ENCODE measurements at places on chromosomes 2 and 18.

DNA sequence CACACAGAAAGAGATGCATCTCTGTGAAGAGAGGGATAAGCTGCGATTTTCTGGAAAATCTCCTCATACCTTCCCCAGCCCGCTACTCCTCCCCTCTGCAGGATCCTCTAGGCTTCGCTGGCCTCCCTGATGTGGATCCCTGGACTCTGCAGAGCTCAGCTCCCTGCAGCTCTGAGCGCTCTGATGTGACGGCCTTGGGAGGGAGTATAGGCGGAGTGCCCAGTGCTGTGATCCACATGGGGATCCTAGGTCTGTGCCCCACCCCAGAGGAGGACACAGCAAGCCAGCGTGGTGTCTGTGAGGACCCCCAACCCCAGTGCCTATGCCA lies 111.0 kb downstream of the GYPC start:
- no peak for DNase-seq

DNA sequence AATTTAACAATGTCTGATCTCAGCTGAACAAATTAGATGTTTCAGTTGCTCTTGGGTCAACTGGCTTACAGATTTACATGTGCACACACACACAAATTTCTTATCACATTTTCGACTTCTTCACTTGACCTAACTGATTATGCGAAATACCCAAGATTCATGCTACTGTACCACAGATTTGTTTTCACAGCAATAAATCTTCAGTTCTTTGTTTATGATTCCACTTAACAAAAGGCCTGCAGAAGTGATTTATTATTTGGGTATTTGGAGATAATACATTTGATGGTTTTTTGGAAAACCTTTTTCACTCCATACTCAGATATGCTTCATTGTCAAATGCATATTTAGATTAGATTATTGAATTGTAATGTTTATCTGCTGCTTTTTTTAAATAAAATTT lies 129.0 kb downstream of the GALNT1 start:
- DNase-seq, result no peak

DNA sequence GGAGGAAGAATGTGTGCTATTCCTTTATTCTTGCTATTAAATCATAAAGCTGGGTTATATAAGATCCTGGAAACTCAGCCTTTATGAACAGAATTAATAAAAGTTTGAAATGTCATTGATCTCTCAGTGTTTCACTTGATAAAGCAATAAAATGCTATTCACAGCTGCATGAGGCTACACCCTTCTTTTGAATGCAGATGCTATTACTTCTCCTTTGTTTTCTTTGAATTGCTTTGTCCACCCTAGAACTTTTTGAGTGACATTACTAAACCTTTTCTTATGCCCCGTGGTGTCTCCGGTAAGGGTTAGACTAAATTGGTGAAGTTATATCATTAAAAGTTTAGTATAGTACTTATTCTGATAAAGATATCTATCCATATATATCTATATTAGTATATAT lies 18.9 kb downstream of the SERPINB5 start:
- no peak for DNase-seq

DNA sequence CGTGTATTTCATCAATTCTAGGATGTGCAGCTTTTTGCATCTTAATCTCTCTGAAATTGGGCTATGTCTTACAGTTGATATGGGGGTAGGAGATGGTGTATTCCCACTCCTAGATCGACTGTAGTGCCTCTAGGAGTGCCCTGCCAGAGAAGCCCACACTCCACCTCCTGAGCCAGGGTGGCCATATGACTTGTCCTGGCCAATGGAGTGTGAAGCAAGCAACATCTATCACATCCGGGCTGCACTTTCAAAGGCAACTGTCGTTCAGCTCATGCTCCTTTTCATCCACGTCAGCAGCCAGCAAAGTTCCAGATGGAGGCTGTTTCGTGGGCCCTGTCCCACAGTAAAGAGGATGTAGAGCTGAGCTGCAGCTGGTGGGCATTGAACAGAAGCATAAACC lies 149.4 kb upstream of the SLC1A4 start:
- DNase-seq, result no peak

DNA sequence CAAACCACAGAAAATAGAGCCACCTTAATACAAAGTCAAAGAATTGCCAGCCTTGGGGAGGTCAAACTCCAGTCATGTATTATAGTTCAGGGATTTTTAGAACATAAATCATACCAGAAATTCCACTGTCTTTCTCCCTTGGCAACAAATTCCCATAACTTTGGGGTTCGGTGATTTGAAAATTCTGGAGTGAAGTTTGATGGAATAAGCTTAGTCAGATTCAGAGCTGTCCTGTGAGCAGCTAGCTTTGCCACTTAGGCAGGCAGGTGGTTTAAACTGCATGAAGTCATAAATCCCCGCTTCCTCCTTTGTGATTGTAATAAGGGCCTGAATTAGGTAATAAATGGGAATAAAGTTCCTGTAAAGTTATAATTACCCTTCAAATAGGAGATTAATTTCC lies 457.0 kb upstream of the HNMT start:
- DNase-seq, result no peak

- DNase-seq, result no peak
Measured at GRCh38 chr18:62037012-62037742, 144.4 kb upstream of the RNF152 start.

- peak; percentile 71 for DNase-seq
Measured at GRCh38 chr18:33577685-33578517, at the start of gene ASXL3. TSS of gene ASXL3 (plus strand) at chr18:33578219. CDS start at chr18:33578632, 413 bp downstream.

DNA sequence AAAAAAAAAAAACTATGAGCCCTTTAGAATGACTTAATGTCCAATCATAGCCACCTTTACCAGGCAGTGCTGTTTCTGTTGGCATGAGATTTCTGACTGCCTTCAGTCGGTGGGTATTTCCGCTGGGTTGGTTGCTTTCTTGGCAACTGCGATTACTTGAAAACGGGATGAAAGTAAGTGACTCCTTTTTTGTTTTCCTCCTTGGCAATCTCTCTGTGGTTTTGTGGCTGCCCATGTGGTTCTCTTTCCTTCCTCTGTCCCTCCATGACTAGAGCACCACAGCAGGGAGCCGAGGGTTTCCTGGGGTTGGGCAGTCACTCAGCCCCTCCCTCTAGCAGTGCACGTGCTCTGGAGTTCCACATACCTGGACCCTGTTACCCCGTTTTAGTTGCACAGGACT lies 112.1 kb downstream of the KLHL29 start:
- no peak for DNase-seq

GRCh38 chr18:45137087-45137419 lies 456.4 kb downstream of the SETBP1 start:
- no peak for DNase-seq

DNA sequence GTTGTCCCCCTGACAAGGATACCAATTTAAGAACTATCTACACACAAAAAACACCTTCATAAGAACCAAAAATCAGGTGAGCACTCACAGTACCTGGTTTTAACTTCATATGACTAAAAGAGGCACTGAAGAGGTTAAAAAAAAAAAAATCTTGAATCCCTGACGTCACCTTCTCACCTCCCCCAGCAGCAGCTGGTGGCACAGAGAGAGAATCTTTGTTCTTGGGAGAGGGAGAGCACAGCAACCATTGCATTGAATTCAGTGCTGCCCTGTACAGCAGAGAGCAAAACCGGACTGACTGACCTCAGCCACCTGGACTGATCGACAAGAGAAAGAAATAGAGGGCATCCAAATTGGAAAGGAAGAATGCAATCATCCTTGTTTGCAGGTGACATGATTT lies 566.0 kb downstream of the TMX3 start:
- DNase-seq, result peak; percentile 15

- DNase-seq, result no peak
Measured at GRCh38 chr18:3716116-3716660, 266.2 kb downstream of the TGIF1 start.

- no peak for DNase-seq
Measured at GRCh38 chr2:188845692-188846091, 128.5 kb upstream of the COL3A1 start.

GRCh38 chr18:36376361-36376760 lies 78.8 kb downstream of the FHOD3 start:
- DNase-seq, result no peak

- peak; percentile 64 for DNase-seq
Measured at GRCh38 chr18:42274488-42275137, 319.6 kb downstream of the PIK3C3 start.

- no peak for DNase-seq
Measured at GRCh38 chr18:13716916-13717315, 9.4 kb downstream of the FAM210A start.

DNA sequence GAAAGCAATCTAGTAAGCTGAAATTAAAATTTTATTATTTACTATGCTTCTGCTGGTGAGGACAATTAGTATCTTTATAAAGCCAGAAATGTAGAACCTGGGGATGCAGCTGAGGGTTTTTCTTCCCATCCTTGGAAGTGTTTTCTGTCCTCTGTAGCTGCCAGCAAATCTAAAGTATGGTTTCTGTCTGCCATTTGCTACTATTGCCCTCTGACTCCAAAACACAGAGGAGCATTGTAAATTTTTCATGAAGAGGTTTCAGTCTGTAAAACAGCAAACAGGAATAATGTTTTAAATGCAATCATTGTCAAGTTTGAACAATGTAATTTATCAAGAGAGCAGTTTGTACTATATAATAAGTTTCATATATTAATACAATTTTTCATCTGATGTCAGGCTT lies 258.8 kb downstream of the ZNF407 start:
- no peak for DNase-seq

DNA sequence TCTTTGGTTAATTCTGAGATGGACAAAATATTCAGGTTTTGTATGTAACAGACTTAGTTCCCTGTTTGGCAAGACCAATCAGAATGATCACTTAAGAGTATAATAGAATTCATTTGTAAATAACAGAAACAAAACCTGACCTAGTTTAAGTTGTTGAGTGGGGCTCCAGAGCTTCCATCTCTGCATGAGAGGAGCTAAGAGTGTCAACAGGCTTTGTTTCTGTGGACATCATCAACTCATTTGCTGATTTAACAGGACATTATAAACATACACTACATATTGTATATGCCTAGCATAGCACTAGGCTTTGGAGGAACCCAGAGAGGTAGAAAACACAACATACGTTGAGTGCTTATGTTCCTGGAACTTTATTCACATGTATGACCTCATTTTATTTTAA lies 75.3 kb upstream of the TRIB2 start:
- DNase-seq, result no peak

GRCh38 chr2:163734401-163734800 lies 1.4 kb downstream of the FIGN start:
- no peak for DNase-seq

- DNase-seq, result no peak
Measured at GRCh38 chr2:26562811-26563645, 78.1 kb downstream of the CIB4 start.

DNA sequence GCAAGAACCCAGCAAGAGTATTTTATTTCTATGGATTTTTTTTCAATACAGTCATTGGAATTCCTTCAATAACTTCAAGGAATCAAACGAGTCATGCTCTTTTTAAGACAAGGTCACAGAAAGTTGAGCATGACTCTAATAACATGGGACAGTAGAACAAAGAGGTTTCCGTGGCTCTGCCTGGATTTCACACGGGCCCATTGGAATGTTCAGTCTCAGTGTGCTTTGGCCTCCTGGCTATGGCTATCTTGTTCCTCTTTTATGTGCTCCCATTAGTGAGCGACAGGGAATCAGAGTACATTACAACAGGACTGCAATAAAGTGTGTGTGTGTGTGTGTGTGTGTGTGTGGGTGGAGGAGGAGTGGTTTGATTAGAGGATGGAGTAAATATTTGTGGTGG lies 312.4 kb downstream of the DCC start:
- DNase-seq, result no peak

DNA sequence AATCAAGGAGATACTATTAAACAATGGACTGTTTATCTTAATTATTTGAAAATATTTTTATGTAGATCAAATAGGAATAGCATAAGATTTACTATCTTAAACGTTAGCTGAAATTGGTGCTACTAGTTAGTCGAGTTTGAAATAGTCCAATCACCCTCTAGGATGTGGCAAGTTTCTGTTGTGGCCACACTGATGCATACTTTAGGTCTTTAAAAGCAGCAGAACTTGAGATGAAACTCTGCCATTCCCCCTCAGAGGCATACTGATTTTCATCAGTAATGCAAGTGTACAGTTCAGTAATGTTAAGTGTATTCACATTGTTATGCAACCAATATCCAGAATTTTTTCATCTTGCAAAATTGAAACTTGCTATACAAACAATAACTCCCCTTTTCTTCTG lies 151.8 kb downstream of the SLC4A10 start:
- DNase-seq, result no peak

GRCh38 chr2:1754046-1754445 lies 9.7 kb upstream of the PXDN start:
- DNase-seq, result no peak

DNA sequence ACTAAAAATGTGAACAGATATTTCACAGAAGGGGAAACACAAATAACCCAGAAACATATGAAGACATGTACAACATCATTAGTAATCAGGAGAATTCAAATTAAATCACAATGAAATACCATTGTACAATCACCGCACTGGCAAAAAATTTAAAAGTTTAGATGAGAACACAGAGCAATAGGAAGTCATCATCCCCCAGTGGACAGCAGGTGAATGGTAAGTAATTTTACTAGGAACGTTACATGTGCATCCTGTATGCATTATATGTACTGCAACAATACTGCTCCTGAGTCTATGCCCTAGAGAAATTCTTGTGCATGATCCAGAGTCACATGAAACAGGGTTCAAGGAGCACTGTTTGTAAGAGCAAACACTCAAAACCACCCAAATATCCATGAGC lies 713.8 kb downstream of the NRXN1 start:
- DNase-seq, result no peak

DNA sequence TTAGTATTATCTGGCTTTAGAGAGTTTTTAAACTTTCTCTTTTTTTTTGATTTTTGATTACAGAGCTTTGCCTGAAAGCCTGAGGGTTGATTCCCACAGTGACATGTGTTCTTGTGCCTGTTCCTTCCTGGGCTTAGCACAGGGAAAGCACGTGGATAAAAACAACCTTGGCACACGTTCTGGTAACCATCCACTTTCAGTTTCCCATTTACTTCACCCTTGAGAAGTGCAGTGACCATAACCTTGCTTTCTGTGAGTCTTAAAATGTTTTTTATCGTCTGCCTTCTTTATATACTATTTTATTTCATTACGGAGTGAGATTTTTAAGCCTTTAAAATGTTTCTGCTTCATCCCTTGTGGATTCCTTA lies 11.5 kb downstream of the CD226 start:
- DNase-seq, result no peak

GRCh38 chr2:179932786-179933185 lies 71.4 kb upstream of the ZNF385B start:
- DNase-seq, result no peak

- DNase-seq, result no peak
Measured at GRCh38 chr2:241762933-241763369, 13.7 kb upstream of the GAL3ST2 start.

DNA sequence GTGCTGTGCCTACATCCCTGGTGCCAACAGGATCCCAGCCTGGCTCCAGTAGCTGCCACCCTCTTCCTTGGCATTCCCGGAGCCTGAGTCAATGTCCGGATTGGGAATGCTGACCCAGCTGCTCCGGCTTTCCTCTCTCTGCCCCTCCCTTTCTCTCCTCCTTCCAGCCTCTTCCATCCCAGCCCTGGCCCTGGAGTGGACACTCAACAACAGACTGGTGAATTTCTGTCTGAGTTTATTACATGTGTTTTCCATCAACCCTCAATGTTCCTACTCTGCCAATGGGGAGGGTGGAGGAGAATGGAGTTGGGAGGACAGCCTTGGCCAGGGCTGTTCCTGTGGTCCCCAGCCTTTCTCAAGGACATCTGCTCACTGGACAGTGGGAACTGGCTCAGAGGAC lies 917 bp upstream of the PRKAG3 start:
- no peak for DNase-seq

Measured in SK-N-DZ (cell line).